GM04503 (cell line): ENCODE measurements at places on chromosomes 16 and 17.

DNA sequence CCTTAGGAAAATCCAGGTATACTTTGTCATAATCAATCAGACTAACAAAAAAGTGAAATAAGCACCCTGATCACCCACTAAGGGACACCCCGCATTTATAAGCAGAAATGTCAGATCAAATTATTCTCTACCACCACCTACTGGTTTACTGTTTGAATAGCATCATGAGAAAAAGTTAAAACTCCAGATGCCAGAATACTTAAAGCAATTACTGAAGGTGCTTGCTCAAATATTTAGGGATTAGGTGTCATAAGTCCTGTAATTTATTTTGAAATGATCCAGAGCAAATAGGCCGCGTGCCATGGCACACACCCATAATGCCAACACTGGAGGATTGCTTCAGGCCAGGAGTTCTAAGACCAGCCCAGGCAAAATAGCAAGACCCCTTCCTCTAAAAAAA is 2.3 kb downstream of the TOP2A start:
- no peak for DNase-seq

DNA sequence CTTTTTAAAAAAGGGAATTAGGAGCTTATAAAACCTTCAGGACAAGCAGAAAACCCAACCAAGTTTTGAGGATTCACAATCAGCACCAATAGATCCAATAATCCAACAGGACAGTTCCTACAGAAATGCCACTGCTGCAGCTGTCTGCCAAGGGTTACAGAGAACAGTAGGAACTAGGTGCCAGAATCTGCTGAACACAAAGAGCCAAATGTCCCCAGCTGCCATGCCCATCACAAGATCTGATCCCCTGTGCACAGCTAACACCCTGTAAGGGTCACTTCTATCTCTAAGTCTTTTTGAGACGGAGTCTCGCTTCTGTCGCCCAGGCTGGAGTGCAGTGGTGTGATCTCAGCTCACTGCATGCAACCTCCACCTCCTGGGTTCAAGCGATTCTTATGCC is 262.3 kb downstream of the STX8 start:
- DNase-seq, result no peak

GRCh38 chr16:10539236-10539635 is 41.2 kb downstream of the EMP2 start:
- DNase-seq, result no peak

DNA sequence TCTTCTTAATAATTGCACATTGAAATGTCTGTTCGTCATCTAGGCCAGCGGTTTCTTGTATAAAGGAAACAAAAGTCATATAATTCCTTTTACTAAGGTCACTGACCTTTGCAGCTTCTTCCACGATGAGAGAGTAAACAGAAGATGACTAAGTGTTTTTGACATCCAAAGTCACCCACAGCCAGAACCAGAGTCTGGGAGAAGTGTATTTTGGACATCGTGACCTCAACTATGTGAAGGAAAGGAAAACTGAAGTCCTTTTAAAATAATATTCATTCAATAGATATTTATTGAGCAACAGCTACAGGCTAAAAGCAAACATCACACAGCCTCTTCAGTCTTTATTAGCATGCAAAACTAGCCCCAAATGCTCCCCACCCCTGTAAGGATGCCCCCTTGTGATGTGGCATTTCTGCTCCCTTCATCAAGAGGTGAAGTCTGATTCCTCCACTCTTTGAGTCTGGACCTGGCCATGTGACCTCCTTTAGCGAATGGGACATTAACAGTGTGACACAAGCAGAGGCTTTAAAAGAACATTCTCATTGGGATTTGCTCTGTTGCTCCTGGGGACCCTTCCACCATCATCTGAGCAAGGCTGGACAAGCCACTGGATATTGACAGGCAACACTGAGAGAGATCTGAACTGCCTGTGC is 8.1 kb upstream of the PMP22 start:
- DNase-seq, result peak; percentile 97

DNA sequence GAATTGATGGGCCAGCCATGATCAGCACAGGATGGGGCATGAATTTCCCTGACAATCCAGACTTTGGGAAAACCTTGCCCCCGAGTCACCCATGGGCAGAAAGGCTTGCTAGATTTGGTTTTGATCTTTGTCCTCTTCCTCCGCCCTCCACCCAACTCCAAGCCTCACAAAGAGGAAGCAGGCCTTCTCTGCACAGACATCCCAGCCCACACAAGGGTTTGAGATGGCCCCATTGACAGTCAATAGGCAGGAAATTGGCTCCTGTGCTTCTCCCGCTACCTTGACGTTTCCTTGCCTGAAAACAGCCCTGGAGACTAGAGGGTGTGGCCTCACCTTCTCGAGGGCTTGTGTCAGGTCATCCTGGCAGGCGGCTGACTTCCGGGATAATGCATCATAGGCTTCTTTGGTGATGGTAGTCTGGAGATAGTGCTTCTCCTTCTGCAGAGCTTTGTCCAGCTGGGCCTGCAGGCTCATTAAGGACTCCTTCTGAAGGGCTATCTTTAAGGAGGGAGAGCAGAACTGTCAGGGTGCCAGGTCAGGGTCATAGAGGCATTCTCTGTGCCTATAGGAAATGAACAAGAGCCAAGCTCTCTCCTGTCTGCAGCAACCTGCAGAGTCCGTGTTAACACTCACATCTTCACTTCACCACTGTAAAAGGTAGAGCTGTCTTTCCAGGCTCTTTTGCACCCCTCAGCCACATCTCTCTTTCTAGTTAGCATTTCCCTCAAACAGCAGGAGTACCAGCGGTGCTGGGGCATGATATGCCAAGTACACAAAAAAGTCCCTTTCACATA is 32.2 kb downstream of the DHX38 start:
- no peak for DNase-seq

DNA sequence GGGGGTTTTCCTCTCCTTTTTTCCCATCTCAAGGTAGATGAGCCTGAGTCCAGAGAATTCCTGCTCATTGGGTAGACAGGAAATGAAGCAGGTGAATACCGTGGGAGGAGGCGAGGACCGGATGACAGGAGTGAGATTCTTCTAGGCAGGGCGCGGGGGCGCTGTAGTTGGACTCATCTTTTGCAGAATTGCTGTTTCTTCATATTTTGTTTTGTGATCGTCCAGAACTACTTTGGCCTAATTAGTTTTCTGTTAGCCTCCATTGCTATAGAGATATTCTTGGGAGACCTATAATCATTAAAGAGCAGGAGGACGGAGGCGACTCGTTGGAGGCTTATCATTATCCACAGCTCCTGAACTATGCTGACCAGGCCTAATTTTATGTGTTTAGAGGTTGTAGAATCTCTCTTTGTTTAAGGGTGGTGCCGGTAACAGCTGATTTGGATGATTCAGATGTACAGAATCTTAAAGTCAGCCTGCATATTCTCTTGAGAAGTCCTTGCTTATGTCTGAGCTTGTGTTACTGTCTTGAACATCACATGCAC is 650 bp downstream of the ATP6V0A1 start:
- no peak for DNase-seq

GRCh38 chr17:51270636-51271035 is 10.3 kb downstream of the UTP18 start:
- no peak for DNase-seq

- DNase-seq, result no peak
Observed at GRCh38 chr17:20967776-20968175, 75.0 kb downstream of the USP22 start.

DNA sequence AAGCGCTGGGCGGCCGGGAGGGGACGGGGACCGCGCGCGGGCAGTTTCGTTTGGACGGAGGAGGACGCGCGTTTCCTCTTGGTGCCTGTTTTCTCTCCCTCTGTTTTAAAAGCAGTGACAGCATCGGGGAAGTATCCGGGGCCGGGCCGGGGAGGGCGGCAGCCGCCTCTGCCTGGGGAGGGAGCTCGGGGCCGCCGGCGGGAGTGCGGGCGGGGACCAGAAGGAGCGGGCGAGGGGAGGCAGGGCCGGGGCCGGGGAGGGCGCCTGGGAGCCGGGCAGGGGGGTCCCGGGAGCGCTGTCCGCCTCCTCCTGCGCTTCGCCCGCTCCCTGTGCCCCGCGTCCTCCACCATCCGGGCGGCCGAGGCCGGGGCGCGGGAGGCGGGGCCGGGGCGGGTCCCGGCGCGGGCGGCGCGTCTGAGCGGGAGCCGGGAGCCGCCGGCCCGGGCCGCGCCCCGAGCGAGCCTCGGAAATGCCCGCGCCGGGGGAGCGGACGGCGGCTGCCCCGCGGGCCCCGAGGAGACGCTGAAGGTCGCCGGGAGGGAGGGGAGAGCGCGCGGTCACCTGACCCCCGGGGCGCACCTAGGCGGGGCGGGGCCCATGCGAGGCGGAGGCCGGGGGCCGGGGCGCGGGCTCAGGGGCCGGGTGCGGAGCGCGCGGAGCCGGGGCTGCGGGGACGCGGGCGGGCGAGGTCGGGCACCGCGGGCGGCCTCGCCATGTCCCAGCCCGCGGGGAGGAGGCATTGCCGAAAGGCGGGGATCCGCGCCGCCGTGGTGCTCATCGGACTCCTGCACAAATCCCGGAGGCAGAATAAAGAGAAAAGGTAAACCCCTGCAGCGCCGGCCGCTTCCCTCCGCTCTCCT is 57.3 kb downstream of the RAP1GAP2 start:
- DNase-seq, result no peak

- DNase-seq, result no peak
Observed at GRCh38 chr16:11258553-11259492, 2.8 kb upstream of the SOCS1 start.

DNA sequence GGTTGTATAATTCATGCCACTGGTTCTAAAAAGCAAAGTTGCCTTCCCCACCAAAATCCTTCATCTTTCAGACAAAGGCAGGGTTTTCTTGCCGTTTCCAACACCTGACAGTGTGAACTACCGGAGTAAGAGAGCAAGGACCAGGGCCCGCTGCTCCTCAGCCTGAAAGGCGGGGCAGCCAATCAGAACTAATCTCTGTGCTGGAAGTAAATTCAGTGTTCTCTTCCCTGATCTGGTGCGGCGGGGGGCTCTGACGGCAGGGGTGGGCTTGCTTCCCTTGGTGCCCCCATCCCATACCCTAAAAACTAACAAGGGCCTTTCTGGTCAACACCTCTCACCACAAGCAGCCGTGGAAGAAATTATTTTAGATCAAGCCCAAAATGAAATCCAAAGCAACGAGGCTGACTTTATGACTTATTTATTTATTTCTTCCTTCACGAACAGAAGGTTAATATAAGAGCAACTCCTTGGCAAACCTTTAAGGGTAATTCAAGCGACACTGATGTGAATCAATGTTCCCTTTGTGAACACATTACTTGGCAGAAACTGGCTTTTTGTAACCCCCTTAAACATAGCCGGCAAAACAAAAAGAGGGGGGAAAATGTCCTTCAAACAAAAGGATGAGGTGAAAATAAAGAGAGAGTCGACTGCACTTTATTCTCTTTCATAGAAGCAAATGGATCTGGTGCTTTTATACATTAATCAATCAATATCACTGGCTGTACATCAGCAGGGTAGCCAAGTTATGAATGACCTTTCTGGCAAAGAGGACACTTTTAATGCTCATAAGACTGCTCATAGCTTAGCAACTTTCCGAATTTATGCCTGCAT is 189.9 kb downstream of the ZFHX3 start:
- DNase-seq, result no peak

- DNase-seq, result no peak
Observed at GRCh38 chr17:48804936-48805411, 12.1 kb downstream of the TTLL6 start.

DNA sequence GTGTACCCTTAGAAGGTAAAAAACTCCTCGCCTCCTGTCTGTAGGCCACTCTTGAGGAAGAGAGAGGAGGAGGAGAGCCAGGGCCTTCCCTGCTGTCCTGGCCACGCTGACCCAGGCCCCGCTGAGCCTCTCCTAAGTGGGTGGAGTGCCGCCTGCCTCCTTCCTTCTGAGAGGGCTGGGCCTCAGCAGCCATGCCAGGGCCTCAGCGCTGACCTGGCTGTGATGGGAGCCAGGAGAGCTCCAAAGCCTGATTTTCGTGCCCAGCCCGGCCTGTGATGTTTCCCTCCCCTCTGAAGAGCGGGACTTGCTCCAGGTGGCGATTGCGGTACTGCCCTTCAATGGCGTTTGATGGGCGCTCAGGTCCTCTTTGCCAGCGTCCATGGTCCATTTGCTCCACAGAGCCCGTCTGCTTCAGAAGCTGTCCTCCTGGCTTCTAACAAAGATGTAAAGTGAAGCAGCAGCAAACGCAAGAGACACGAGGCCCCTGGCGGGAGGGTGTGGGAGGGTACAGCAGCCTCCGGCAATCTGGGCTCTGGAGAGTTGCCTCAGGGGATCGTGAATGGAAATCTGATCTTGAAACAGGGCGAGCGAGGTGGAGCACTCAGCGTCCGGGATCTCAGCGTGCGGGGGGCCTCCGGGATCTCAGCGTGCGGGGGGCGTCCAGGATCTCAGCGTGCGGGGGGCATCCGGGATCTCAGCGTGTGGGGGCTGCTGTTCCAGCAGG is 93.5 kb downstream of the NPIPB11 start:
- DNase-seq, result no peak

DNA sequence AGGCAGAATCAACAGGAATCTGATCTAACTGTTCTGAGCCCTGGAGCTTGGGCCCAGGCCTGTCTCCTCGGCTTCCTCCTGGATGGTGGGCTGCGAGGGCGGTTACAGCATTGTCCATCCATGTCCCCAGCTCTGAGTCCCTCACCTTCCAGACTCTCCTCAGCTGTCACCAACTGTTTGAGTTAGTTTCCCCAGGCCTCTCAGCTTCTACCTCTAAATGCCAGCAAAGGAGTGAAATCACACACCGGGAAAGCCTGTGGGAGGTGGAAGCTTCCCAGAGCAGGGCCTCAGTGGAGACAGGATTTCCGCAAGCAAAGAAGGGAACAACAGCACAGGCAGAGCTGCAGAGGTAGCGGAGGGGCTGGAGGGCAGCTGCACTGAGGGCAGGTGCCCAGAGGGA is 9.4 kb upstream of the PRPSAP2 start:
- no peak for DNase-seq

GRCh38 chr16:23420011-23420410 is 33.0 kb downstream of the COG7 start:
- no peak for DNase-seq

- DNase-seq, result no peak
Observed at GRCh38 chr17:48579471-48579759, 1.3 kb upstream of the HOXB4 start.

DNA sequence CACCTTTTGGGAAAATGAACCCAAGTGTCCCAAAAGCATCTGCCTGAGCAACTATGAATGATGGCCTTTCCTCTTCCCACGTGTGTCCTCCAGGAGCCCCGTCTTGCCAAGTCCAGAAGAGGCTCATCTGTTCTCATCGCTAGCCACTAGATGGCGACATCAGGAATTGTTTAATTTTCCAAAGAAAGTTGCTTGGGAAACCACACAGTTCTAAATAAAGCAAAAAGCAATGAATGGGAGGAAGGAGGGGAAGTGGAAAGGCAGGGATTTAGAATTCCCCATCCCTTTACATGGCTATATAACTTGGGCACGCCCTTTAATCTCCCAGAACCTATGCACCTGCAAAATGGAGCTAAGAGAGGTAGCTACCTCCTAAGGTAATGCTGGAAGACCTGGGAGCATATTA is 9.0 kb upstream of the CDH5 start:
- peak; percentile 42 for DNase-seq

GRCh38 chr17:78376161-78376560 is 2.3 kb upstream of the PGS1 start:
- DNase-seq, result no peak
